ENCODE measurements at places on chromosomes 16 and 17.
A peak's percentile ranks its signal among the peaks of the same experiment; 100 is the strongest.

DNA sequence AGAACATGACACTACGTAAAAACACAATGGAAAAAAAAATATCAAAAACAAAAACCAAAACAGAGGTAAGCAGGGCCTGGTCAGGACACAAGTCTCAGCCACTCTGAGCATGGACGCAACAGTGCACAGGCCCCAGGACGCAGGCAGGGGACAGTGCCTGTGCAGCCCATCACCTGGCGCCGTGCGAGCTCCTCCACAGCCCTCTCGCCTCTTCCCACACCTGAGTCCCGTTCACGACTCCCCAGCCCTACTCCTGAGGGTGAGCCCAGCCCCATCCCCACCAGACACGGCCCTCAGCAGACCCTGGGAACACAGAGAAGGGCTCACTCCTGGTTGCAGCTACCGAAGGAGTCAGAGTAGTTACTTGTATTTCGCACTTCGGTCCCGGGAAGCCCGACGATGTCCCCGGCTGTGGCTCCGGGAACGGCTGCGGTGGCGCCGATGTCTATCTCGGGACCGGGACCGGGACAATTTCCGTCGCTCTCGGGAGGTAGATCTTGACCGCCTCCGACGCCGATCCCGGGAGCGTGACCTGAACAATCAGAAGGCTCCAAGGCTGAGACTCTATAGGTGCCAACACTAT is 9.4 kb downstream of the HBQ1 start:
- no peak for DNase-seq

GRCh38 chr16:67403976-67404555 is 10.8 kb upstream of the TPPP3 start:
- DNase-seq, result no peak

- no peak for DNase-seq
Observed at GRCh38 chr16:27408012-27408601, 6.1 kb downstream of the IL21R start.

GRCh38 chr17:4108397-4108796 is 34.4 kb downstream of the ZZEF1 start:
- DNase-seq, result no peak

- no peak for DNase-seq
Observed at GRCh38 chr17:81928544-81929252, 1.2 kb upstream of the MAFG start.

- no peak for DNase-seq
Observed at GRCh38 chr17:47792979-47793378, 28.6 kb downstream of the OSBPL7 start.

DNA sequence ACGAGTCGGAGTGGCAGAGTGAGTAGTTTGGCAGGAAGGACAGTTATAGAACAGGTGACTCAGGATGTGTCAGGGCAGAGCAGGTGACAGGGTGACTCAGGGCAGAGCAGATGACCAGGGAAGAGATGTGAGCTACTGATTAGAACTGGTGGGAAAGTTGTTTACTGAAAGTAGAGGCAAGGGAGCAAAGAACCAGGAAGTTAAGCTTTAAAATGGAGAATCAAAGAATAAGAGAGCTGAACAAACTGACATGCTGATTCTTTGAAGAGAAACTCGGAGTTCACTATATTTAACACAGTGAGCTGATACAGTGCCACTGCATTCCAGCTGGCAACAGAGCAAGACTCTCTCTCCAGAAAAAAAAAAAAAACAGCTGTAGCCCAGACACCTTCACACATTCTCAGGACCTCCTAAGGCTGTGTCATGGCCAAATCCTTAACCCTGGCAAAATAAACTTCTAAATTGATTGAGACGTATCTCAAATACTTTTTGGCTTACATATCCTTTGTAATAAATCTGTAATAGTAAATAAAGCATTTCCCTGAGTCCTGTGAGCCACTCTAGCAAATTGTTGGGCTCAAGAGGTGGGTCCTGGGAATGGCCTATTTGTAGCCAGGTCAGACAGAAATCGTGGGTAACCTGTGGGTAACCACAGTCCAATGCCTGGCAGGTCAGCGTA is 12.3 kb upstream of the UBE2I start:
- peak; percentile 80 for DNase-seq

- no peak for DNase-seq
Observed at GRCh38 chr17:78000341-78000740, 41.8 kb downstream of the TNRC6C start.

GRCh38 chr16:8943966-8944759 is 19.5 kb downstream of the USP7 start:
- DNase-seq, result no peak

DNA sequence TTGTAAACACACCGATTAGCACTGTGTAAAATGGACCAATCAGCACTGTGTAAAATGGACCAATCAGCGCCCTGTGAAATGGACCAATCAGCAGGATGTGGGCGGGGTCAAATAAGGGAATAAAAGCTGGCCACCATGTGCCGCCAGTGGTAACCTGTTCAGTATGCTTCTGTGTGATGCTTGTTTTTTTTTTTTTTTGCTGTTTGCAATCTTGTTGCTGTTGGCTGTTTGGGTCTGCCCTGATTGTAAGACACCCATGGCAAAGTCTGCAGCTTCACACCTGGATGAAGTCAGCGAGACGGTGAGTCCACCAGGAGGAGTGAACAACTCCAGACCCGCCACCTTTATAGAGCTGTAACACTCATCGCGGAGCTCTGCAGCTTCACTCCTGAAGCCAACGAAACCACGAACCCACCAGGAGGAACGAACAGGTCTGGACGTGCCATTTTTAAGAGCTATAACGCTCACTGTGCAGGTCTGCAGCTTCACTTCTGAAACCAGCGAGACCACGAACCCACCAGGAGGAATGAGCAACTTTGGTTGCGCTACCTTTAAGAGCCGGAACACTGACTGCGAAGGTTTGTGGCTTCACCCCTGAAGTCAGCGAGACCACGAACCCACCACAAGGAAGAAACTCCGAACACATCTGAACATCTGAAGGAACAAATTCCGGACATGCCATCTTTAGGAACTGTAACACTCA is 85.0 kb upstream of the MED9 start:
- DNase-seq, result no peak

DNA sequence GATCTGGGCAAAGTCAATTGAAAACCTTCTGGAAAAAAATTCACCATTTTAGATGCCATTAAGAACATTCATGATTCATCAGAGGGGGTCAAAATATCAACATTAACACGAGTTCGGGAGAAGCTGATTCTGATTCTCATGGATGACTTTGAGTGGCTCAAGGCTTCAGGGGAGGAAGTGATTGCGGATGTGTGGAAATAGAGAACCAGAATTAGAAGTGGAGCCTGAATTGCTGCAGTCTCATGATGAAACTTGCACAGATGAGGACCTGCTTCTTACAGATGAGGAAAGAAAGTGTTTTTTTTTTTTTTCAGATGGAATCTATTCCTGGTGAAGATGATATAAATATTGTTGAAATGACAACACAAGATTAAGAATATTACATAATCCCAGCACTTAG is 12.9 kb downstream of the ITGAX start:
- no peak for DNase-seq

DNA sequence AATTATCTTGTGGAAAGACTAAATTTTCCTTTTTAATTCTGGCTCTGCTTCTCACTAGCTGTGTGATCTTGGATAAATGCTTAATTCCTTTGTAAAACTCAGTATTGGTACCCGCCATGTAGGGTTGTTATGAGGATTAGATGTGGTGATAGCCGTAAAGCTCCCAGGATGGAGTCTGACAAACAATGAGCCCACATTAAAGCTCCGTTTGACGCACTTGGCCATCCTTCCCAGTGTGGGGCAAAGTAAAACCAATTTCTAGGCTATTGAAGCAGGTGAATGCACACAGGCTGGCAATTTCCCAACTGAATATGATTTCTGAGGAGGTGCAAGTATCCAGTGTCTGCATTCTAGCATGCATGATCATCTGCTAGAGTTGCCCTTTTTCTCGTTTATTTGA is 123.6 kb downstream of the MRTFB start:
- DNase-seq, result no peak

DNA sequence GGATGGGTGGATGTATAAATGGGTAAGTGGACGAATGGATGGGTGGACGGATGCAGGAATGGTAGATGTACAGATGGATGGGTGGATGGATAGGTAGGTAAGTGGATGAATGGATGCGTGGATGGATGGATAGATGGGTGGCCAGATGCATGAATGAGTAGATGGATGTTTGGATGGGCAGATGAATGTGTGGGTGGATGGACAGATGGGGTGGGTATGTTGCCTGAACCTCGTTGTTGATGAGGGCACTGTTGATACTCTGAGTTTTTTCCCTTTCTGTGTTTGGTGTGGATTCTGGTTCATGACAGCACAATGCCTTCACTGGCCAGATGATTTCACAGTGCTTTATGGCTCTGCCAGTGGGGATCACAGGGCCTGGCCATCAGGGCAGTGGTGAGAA is 208.3 kb downstream of the NPIPB11 start:
- no peak for DNase-seq

DNA sequence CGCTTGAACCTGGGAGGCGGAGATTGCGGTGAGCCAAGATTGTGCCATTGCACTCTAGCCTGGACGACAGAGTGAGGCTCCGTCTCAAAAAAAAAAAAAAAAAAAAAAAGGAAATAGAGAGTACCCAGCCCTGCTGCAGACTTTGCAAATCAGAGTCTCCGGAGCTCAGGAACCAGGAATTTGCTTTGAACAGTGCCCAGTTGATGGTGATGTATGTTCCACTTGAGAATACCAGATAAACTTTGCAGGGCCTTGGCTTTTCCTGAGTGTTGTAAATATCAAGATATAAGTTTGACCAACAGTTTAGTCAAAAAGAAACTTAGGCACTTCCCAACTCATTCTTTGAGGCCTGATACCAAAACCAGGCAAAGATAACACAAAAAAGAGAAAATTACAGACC is 30.6 kb upstream of the MAP3K14 start:
- peak; percentile 6 for DNase-seq

DNA sequence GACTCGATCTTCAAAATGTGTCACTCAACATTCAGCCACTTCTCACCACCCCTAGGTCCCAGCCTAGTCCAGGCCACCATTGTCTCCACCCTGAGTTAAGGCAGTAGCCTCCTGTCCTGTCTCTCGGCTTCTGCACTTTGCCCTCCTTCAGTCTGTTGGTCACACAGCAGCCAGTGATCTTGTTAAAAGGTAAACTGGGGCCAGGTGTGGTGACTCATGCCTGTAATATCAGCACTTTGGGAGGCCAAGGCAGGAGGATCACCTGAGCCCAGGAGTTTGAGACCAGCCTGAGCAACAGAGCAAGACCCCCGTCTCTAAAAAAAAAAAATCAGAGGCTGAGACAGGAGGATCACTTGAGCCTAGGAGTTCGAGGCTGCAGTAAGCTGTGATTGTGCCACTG is 25.8 kb downstream of the WWP2 start:
- no peak for DNase-seq

GRCh38 chr17:54813896-54814295 is 86.8 kb upstream of the TOM1L1 start:
- DNase-seq, result no peak

DNA sequence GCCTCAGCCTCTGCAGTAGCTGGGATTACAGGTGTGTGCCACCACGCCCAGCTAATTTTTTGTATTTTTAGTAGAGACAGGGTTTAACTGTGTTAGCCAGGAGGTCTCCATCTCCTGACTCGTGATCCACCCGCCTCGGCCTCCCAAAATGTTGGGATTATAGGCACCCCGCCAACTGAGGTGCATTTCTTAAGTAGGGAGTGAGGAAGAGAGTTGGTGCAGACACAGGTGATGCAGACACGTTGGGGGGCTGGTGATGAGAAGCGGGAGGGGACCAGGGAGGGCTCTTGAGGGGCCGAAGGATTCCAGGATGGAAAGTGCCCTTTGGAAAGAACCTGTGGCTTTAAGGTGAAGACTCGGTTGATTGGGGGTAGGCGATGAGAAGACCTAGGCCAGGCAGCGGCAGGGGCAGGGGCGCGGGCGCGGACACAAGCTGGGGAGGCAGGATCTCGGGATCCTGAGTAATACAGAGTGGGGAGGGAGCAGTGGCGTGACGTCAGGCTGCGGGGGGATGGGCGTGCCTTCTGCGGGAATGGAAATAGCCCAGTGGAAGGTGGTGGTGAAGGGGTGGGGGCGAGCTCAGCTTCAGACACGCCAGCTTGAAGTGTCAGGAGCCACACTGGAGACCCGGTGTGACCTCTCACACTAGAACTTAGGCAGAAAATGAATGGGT is 2.5 kb upstream of the ATP6V0C start:
- no peak for DNase-seq

- DNase-seq, result no peak
Observed at GRCh38 chr16:76265434-76266045, 11.7 kb upstream of the CNTNAP4 start.

DNA sequence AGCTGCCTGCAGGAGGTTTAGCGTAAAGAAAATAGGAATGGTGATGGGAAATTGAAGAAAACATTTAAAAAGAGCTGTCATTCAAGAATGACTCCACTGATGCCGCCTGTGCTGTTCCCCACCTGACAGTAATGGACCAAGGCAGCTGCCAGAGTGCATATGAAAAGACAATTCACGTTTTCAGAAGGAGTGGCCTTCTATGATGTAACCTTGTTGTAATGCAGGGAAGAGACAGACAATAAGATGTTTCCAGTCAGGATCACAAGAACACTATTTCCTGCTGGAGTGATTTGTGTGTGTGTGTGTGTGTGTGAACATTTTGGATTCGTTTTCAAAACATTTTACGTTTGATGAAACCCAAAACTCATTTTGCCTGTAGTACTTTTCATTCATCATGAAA is 203.7 kb downstream of the LGALS9B start:
- DNase-seq, result no peak

DNA sequence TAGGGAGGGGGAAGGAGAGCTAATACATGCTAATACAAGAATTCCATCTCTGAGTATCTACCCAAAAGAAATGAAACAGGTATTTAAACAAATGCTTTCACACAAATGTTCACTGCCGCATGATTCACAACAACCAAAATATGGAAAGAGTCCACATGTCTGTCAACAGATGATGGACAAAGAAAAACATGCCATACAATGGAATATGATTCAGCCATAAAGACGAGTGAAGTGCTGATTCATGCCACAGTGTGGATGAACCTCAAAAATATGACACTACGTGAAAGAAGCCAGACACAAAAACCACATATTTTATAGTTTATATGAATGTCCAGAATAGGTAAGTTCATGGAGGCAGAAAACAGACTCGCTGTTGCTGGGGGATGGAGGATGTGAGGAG is 321.4 kb downstream of the FOXL1 start:
- DNase-seq, result no peak

DNA sequence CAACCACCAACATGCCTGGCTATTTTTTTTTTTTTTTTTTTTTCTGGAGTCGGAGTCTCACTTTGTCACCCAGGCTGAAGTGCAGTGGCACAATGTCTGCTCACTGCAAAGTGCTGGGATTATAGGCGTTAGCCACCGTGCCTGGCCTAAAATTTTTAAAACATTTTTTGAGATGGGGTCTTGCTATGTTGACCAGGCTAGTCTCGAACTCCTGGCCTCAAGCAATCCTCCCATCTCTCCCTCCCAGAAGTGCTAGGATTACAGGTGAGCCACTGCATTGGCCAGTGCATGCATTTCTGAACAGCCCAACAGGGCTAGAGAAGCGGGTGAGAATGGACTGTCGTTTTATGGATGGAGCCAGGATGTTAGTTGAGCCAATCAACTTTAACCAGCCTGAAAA is 72.4 kb downstream of the ERCC4 start:
- DNase-seq, result no peak

GRCh38 chr17:40659911-40660310 is 5.1 kb downstream of the KRT222 start:
- no peak for DNase-seq
